ENCODE measurements at places on chromosomes 3 and 15.

GRCh38 chr3:52447512-52448355 lies 2.8 kb upstream of the SEMA3G start:
- DNase-seq: no peak

- no peak for DNase-seq
Measured at GRCh38 chr3:46470831-46471230, 6.1 kb upstream of the LTF start.

DNA sequence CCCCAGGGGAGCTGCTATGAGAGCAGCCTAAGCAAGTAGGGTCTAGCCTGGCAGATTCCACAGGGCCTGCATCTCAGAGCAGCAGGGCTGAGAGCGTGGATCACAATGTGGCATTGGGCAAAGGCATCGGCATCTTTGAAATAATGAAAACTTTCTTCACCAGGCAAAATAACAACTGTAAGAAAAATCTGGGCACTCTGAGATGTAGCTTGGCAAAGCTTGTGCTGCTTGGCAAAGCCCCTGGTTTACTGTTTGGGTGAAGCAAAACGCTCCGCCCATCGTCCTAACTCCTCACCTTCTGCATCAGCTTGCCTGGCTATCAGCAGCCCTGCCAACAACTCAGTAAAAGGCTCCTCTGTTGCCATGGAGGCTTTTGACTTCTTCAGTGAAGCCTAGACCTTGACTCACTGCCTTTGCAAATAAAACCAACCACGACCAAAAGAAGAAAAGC lies 212.8 kb upstream of the EIF1B start:
- DNase-seq: no peak

DNA sequence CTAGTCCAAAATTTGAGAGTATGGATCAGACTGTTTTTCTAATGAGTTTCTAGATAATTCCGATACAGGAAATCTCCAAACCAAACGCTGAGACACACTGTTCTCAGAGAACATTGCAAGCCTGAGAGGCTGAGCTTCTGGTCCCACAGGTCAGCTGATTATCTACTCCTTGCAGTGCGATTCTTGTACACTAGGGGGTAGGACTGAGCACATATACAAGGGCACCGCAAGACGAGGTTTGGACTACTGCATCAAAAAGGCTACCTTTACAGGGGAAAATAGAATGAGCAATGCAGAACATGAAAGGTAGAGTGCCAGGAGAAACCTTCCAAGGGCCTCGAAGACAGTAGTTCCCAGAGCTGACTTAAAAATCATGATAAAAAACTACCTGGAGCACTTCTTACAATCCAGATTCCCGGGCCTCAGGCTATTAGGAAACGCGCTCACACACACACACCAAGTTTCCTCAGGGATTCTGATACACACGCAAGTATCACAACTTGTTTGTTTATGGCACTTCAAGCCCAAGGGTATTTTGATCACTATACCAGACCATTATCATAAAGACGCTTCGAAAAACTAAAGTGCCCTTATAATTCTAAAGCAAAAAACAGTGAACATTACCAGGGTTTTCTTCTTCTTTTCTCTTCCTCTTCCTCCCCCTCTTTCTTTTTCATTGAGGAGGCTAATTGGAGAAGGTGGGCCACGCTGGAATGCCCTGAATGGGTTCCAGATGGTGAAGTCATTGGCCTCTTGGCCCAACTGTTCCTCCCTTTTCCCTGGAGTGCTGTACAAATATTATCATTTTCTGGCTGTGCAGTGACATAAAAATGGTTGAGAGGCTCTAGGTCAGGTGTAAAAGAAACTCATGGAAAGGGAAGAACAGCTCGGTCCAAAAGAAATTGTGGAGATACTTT lies 61.8 kb downstream of the SLC12A8 start:
- peak; percentile 62 for DNase-seq

- DNase-seq: no peak
Measured at GRCh38 chr3:77412021-77412438, 372.1 kb downstream of the ROBO2 start.

DNA sequence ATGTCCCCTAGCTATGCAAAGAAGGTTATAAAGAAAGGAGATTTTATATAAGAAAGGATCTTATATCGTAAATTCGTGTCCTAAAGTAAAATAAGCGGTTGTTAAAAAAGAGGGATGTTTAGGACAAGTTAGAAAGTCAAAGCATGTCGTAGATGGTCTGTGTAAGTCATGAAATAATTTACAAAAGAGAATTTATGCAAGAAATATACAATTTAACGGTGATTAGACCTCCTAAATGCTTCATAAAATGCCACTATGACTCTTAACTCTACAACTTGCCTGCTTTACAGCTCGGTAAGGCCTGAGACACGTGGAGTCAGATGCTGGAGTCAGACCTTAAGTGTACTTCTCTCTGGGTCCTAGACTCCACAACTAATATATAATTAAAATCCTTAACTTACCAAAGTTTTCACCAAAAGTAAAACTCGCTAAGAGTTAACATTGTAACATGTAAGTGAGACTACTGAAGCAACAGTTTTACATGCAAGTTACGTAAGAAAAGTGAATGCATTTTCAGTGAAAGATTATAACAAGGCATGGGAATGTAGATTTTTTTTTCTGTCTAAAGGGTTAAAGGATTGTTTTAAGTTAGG lies 13.3 kb upstream of the SRPRB start:
- DNase-seq: no peak

DNA sequence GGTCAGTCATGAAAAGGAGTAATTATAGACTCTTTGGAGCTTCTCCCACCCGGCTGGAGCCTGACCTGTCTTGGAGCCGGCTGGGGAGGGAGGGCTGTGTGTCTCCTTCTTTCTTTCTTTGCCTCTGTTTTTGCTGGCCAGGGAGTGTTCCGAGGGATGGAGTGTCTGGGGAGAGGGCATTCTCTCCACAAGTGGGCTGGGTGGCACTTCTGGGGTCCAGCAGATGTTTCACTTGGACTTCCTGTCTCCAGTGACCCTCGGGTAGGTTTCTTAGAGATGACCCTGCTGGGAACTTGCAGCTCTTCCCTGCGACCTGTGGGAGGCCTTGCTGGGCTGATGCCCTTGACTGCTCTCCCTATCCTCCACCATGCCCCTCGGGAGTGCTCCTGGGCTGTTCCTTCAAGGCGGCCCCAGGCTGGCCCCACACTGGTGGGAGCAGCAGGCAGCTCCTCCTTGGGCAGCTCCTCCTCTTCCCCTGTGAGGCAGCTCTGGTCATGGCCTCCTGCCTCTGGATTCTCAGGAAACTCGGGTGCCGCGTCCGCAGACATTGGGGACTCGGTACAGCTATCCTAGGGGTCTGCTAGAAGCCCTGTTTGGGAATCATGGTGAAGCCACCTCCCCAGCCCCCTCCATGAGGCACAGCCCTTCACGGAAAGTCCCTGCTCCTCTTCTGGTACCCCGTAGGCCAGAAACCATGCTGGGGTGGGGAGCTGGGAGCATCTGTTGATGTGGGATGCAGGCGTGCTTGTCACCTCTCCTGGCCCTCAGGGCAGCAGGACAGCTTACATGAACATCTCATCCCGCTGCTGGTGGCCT lies 44.9 kb downstream of the APBA2 start:
- no peak for DNase-seq

DNA sequence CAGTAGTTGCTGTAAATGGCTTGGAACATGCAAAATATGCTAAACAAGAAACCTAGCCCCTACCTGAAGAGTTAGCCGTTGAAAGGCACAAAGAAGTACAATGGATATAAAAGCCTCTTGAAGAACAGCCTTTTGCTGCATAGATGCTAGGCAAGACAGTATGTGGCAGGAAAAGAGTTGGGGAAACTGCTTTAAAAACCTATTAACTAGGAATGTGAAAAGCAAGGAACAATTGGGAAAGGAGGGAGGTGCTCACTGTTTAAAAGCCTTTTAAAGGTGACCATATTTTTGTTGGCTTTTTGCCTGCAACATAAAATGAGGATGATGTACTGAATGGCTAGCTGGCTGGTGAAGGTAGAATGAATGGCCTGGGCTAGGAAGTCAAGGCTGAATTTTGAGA lies 24.5 kb upstream of the SOX2 start:
- no peak for DNase-seq

- DNase-seq: no peak
Measured at GRCh38 chr15:66844041-66844746, 142.2 kb downstream of the SMAD6 start.

DNA sequence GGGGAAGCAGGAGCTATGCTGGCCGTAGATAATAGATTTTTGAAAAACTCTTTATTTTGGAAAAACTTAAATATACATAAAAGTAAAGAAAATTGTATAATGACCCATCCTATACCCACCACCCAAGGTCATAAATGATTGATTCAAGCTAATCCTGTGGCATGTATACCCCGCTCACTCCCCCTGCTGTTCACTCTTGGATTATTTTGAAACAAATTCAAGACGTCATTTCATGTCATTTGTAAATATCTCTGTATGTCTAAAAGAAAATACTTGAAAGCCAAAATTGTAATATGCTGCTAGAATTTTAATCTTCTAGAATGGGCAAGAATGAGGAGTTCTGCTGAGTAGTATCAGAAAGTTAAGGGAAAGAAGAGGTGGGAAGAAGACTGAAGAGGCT lies 241.7 kb downstream of the FEZF2 start:
- no peak for DNase-seq

DNA sequence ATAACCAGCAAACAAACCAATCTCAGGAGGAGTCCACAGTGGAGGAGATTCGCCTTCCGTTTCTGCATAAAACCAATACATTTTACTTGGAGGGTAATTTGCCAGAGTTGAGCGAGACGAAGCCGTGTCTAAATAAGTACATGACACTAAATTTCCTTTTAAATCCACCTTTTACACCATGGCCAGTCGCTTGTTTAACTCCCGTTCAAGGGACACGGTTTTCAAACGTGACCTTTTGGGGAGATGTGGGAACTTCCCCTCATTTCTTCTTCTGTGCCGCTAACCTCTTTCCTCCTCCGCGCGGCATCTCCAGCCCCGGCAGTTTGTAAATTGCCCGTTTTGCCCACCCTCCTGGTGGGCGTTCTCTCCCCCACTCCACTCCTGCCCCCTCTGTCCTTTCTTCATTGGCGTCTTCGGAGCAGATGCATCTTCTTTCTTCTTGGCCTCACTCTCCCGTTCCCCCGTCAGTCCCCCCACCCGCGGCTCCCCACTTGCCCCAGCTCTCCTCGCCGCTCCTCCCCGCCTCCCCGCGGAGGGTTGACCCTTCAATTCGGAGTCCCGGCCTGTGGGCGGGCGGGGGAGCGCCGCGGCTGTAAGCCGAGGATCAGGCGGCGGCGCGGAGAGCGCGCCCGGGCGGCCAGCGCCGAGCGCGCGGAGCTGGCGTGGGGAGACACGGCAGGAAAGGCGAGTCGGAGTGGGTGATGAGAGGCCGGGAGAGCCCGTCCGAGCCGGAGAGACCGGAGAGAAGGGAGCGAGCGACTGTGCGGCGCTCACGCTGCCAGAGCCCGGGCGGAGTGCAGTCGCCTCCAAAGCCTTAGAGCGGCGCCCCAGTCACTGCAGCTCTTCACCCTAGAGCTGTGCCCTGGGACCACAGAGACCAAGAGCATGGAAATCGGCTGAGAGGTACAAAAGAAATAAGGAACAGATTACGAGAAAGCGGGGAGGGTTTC lies at the start of gene NLGN1:
TSS of gene NLGN1 (plus strand) at position 584 of the 950 bp plus-strand sequence.
- DNase-seq: peak; percentile 59

DNA sequence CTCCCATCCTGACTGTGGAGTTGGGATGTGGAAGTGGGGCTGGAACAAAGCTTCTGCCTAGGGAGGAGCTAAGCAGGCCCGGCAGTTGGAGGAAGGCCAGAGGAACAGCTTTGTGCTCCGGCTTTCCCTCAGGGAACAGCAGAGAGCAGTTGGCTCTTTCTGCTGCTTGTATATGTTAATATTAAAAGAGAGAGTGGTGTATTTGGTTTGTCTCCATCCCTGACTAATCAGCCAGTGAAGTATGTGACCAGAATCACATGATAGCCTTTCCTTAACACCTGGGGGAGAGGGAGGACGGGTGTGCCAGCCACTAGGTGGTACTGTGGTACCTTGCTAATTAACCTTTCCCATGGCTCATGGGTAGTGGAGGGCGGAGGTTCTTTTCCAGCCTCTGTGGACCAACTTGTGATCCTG lies 10.0 kb downstream of the EIF2B5 start:
- DNase-seq: peak; percentile 50

DNA sequence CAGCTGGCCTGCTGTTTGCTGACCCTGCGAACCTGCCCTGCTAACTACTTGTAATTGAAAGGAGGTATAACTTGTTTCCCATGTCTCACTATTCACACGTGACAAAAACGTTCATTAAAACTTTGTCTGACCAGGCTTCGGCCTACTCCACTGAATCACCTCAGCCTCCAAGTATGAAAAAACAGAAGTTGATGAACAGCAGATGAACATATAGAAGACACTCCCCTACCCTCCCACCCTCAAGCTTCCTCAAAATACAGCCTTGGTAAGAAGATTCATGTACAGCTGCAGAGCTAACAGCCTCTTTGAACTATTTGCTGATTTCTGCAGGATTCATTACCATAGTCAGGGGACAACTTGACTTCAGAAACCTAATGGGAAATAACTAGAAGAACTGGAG lies 10.7 kb downstream of the RBM15B start:
- DNase-seq: no peak

DNA sequence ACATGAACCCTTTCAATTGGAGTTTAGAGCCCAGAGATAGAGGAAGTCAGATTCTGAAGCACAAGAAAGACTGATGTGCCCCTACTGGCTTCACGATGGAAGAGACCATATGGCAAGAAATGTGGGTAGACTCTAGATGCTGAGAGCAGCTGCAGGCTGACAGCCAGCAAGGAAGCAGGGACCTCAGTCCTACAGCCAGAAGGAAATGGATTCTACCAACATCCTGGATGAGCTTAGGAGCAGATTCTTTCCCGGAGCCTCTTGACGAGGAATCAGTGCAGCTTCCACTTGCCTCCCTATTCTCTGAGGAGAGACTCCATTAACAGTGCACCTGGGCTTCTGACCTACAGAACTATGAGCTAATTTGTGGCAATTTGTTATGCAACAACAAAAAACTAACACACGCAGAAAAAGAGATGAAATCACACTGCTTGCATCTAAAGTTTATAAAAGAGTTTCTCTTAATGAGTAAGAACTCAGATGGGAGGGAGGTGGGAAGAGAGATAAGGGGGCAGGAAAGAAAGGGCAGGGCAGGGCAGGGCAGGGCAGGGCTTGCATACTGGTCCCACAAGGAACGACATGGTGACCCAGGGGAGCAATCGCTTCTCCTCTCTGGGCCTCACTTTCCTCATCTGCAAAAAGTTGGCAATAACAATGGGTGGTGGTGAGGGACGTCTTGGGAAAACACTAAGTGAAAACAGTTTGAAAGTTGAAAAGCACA lies 440.9 kb downstream of the FOXP1 start:
- peak; percentile 48 for DNase-seq

DNA sequence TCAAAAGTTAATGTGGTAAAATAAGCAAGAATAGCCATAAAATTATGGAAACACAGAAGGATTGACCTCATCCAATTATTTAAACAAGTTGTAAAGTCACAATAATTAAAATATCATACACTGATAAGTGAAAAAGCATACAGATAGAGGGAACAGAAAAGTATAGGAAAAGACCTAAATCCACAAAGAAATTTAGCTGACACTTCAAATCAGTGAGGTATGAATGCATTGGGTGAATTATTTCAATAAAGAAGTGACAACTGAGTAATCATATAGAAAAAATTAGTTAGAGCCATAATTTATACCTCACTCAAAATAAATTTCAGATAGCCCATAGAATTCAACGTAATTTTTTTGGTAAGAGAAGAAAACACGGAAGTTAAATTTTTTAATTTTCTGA lies 25.1 kb downstream of the TFDP2 start:
- DNase-seq: no peak

GRCh38 chr15:85137489-85138168 lies 156.0 kb downstream of the PDE8A start:
- peak; percentile 100 for DNase-seq
